ENCODE measurements at places on chromosomes 5 and 9. TPM values are rescaled to one million over a fixed set of nuclear protein-coding genes. Genes with fewer than 3 reads are reported as not detected.

The LCN9 gene
- total RNA-seq, result not detected

The NFX1 gene
- 42.7 TPM for total RNA-seq

The FCN2 gene
- not detected for total RNA-seq

The PRRX2 gene
- 0.35 TPM for total RNA-seq

The TPPP gene
- total RNA-seq, result 0.38 TPM

The POLE3 gene
- 88.5 TPM for total RNA-seq

The SLC25A48 gene
- not detected for total RNA-seq

The GPR150 gene
- 0.18 TPM for total RNA-seq

The TMEM232 gene
- 0.92 TPM for total RNA-seq

The QRFP gene
- total RNA-seq, result not detected

The DRD1 gene
- not detected for total RNA-seq

The SPINK13 gene
- total RNA-seq, result not detected

The ARID3C gene
- 0.22 TPM for total RNA-seq

The OLFM1 gene
- not detected for total RNA-seq

The FGF1 gene
- not detected for total RNA-seq

The INSL4 gene
- total RNA-seq, result not detected

All from CD8-positive, alpha-beta memory T cell (primary cell).